C1 segment of cervical spinal cord (tissue), 14 donors: ENCODE measurements at places on chromosomes 5 and 9.

GRCh38 chr9:3571500-3571899 lies 45.7 kb upstream of the RFX3 start:
- DNase-seq = no peak

- no peak for DNase-seq
Observed at GRCh38 chr9:112493393-112494137, 6.9 kb downstream of the KIAA1958 start.

DNA sequence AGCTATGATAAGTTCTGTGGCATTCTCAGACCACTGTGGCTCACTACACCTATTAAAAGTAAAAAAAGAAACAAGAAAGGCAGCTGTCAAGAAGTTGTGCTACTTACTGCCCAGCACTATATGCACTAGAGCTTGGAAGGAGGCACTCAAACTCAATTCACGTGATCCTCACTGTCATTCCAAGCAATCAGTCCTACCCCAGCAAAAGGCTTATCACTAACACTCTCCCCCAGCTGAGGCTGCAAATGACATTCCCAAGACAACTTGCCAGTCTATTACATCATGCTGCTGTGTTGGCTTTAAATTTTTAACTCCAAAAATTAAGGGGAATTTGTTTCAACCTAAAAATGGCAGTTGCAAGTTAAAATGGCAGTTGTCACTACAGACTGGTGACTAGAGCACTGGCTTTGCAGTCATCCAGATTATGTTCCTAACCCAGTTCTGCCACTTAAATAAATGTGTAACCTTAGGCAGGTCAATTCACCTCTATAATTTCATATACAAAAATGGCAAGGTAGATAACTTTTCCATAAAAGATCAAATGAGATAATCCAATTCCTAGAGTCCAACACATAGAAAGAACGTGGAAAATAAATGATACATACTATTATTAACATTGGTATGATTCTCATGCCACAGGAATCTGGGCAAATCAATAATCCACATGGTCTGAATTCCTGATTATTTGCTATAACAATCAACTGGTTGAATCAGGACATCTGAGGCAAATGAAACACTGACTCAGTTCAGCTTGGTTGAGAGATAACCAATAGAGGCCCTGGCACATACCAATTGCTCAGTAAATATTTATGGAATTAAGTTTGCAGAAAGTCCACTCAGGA lies 52.4 kb downstream of the FBXW11 start:
- no peak for DNase-seq

DNA sequence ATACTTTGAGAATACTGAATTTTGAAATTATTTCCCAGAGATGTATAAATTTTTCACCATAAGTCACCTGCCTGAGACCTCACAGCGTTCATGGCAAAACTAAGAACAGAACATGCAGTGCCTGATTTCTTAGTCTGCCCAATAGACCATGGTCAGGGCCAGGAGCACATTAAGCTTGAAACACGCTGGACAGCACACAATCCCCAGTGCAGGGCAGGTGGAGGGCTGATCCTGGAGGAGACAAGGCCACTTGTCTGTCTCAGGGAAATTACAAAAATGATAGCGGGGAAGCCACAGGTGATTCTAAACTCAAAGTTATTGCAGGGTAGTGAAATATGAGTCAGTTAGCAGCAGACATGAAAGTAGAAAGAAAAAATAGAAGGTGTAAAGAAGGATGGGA lies 18.6 kb upstream of the ENC1 start:
- no peak for DNase-seq

DNA sequence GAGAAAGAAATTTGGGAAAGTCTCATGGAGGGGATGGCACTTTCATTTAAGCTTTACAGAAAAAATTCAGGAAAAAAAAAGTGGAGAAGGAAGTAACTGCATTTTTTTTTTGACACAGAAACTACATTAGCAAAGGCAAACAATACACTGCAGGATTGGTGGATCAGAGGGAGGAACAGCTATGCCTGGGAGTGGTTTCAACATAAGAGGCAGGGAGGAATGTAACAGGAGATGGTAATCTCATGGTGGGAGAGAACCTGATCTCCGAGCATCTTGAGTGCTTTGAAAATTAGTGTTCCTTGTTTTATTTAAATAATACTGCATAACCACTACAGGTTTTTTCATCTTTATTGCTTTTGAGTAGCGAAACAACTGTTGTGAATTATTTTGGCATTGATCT lies 249.4 kb downstream of the FAM170A start:
- DNase-seq = no peak
